ENCODE measurements at places on chromosomes 4 and X.

- DNase-seq = no peak
Measured at GRCh38 chrX:132023896-132024386, 839 bp downstream of the STK26 start.

DNA sequence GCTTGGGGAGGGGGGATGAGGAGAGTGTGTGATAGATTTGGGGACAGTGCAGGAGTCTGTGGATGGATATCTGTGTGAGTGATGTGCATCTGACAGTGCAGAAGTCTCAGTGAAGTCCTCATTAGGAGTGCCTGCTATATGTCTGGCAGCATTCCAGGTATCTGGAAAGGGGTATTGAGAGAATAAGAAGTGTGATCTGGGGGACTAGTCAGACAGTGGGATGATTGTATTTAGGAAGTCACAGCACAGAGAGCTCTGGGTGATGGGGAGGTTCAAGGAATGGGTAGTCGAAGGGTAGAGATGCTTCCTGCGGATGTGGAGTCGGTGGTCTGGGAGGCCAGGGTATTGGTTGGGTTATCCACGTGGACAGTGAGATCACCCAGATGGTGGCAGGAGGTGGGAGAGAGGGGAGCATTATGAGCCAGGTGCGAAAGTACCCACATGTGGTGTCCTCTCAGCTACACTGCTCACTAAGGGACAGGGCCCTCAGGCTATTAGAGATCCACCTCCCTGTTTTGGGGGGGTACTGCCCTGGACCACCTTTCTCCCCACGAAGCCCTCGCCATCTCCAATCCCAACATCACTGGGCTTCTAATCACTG, 9.8 kb downstream of the MAGED2 start:
- DNase-seq = no peak

DNA sequence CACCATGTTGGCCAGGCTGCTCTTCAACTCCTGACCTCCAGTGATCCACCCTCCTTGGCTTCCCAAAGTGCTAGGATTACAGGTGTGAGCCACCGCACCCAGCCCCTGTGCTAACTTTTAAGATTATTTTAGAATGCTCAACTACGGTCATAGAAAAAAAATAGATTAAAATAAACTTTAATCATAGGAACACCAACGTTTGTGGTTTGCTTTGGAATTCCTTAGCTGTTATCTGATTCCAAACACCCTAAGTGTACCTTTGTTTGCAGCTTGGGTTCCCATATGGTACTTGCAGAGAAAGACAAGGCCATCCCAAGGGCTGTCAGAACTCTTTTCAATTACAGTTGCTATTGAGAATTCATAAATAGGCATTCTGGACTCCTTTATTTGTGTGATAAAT, 90.1 kb upstream of the EFHC2 start:
- DNase-seq = no peak

DNA sequence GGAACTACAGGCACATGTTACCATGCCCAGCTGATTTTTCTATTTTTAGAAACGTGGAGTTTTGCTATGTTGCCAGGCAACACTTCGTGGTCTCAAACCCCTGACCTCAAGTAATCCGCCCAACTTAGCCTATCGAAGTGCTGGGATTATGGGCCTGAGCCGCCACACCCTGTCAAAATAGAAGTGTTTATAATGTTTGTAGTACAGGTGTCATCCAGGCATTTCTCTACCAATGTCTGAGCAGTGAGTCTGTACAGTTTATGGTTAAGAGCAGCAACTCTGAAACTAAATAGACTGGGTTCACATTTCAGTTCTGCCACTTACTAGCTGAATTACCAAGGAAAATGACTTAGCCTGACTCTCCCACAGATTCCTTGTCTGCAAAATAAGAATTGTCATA, 460.4 kb upstream of the GALNT7 start:
- DNase-seq = no peak

- peak; percentile 27 for DNase-seq
Measured at GRCh38 chrX:42755815-42756214, 22.1 kb downstream of the PPP1R2C start.

- DNase-seq = no peak
Measured at GRCh38 chr4:84481860-84482245, 17.2 kb downstream of the NKX6-1 start.

DNA sequence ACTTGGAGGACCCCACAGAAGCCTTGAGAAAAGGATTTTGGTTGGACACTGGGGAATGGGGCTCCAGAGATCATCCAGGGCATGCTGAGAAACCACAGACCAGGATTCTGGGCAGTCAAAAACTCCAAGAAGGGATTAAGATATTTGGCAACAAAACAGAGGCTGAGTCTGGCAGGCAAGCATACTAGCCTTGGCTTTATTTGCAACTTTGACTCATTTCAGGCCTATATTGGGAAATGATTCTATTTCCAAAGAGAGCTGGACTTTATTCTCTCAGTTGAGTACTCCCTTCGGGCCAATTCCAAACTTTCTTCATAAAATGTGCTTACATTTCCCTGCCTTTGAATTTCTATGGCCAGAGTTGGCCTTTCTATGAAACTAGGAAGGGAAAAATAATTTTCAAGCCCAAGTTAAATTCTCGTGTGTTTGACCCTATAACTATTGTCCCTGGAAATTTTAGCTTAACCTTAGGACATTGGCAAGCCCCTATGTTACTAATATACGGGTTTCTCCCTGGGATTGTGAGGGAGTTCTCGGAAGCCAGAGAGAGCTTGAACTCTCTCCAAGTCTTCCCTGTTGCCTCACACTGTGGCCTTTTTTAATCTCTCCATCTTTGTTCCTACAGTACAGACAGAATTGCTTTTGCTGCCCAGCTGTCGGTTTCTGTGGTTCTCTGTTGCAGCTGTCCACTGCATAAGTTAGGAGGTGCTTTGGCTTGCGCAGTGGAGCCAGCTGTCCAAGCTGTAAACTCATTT, 112.6 kb upstream of the FAM9A start:
- DNase-seq = peak; percentile 65
